NAMALWA (cell line): ENCODE measurements at places on chromosomes 5 and 9.

DNA sequence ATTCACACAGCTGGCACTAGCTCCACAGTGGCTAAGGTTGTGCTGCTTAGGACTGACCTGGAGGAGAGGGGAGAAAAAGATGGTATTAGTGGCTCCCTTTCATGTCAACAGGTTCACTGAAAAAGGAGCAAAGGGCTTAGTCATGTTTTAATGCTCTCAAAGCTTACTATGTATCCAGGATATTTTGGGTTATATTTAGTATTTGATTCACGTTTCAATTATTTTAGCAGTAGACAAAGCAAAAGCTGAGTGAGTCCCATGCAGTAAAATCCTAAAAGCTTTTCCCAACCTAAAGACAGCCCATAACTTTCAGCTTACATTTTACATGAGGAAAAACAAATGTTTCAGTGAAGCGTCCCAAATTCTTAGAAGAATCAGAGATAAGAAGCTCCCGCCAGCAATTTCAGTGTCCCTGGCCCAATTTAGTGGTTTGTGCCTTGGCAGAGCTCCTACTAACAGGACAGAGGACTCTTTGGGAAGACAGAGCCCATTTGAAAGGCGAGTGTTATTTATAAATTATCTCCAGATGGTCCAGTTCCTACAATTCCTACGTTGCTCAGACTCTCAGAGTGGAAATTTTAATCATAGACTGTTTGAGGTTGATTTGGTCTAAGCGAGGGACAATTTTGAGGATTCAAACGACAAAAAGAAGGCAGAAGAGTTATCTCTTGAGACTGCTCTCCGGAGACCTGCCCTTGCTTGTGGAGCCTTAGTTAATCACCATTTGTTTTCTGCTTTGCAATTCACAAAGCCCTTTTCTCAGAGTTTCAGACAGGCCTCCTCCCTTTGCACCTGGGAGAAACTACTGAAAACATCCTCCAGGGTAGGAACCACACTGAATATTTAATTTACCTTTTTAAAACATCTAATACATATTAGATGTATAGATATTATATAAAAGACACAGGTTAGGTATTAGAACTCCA is 225.0 kb upstream of the ANKRD55 start:
- DNase-seq: no peak

GRCh38 chr5:58459146-58460001 is 512 bp downstream of the PLK2 start:
- no peak for DNase-seq

DNA sequence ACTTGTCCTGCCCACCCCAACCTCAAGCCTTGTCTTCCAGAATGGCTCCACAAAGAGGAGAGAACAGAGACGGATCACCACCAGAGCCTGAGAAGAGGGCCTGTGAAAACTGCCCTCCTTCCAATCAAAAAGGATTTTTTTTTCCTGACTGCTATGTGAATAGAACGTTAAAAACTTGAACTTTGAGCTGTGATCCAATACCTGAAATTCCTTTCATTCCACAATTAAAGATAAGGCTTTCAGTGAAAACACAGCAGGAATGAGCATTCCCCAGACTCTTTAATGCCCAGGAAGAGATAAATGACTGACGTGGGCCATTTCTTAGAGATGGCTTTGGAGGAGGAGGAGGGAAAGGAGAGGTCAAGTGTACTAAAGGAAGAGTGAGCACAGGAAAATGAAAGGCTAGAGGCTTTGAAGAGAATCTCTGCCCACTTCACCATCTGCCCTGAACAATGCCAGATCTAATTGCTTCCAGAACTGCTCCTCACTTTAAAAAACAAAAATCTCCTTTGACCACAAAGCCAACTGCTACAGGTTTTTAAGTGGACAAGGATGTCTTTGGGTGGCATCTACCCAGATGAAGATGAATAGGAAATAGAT is 177.9 kb upstream of the MAP3K1 start:
- no peak for DNase-seq

DNA sequence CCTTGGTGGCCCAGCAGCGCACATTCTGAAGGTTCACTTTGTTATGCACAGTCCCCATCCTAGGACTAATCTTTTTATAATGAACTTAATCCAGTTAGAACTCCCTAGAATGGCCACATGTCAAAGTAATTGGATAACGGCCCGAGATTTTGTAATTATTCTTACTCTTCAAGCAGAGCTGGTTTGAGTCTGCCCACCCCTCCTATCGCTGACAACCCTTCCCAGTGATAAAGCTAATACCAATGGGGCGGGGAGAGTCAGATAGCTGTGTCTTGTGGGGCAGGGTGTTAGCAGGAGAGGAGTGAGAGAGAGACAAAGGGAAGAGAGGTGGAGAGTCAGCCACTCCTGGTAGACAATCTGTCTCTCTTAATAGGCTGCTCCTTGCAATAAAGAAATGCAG is 356.9 kb downstream of the SLIT3 start:
- no peak for DNase-seq

- DNase-seq: no peak
These were observed 60.3 kb upstream of the DNAH5 start for GRCh38 chr5:14004598-14005394.

DNA sequence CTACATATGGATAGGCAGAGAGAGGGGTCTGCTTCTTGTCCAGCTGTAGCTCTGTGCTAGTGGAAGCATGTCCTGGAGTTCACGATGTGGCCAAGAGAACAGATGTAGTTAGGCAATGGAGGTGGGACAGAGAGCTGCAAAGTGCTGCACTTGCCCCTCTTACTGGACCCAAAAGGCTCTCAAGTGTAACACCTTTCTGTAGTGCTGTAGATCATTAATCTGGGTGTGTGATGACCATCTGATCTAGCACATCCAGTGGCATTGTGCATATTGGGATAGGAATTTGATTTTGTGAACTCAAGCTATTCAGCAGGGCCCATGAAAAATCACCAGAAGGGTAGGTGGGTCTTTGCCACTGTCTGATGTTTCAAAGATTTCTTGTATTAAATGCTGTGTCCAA is 151.4 kb downstream of the KDM4C start:
- no peak for DNase-seq

DNA sequence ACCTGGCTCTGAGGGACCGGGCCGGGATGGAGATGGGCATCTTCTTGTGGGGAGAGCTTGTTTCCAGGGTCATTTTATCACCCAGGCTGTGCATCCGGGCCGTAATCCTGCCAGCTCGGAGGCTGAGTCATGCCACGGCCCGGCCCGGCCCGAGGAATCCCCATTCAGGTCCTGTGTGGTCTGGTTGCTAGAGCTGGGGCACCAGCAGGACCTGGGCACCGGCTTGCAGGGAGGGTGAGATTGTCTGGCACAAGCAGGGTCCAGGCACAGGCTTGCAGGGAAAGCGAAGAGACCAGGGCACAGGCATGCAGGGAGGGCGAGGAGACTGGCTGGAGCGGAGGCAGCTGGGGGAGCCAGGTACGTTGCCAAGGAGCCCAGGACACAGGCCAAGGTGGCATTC is 106.8 kb downstream of the RXRA start:
- no peak for DNase-seq

DNA sequence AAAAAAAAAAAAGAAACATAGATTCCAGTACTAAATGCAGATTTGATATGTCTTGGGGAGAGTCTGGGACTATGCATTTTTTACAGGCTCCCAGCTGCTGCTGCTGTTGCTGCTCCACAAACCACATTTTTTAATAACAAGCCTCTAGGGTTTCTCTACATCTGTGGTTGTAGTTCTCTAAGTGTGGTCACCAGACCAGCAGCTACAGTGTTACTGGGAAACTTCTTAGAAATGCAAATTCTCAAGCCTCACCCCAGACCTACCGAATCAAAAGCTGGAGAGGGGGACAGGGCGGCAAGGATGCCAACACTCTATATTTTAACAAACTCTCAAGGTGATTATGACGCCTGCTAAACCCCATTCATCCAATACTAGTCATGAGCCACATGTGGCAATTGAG is 293.4 kb upstream of the PTGER4 start:
- DNase-seq: peak; percentile 87

GRCh38 chr9:8366161-8366926 is 566.8 kb upstream of the DMAC1 start:
- DNase-seq: no peak

DNA sequence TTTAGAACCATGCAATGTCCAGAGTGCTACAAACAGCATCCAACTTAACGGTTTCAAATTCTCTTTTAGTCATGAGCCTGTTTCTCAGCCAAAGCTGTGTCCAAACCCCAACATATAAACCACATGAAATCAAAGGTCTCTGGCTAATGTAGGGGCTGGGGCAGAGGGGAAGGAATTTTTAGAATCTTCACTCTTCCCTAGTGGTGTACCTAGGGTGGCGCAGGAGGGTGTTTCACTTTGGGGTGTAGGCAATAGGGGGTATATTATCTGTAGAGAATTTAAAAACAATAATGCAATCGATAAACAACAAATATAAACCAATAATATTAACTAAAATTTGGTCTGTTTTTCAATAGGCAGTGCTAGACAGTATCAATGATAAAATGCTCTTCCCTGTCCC is 132.1 kb upstream of the BRINP1 start:
- DNase-seq: no peak

- DNase-seq: peak; percentile 9
These were observed 478.1 kb upstream of the NMUR2 start for GRCh38 chr5:152883066-152883775.

- DNase-seq: no peak
These were observed 53.1 kb downstream of the NDUFS4 start for GRCh38 chr5:53613536-53613935.

- no peak for DNase-seq
These were observed 5.3 kb downstream of the ADAMTS2 start for GRCh38 chr5:179339996-179340395.

GRCh38 chr5:69136293-69136692 is 30.7 kb upstream of the CCNB1 start:
- peak; percentile 49 for DNase-seq

- DNase-seq: peak; percentile 74
These were observed 26.3 kb downstream of the PTGES start for GRCh38 chr9:129726322-129727160.

DNA sequence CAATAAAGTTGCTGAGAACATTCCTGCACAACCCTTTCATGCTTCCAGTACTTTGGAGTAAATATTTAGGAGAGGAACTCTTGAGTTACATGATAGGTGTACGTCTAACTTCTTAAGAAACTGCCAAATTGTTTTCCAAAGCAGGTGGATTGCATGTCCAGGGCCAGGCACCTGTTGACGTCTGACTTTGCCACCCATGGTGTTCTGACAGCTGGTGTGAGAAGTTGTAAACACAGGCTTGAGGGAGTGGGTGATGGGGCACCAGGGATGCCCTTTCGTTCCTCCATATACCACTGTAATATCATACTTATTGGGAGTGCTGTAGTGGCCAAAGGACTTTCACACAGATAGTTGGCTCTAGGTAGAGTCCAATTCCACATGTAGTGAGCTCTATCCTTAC is 352.1 kb downstream of the GADD45G start:
- no peak for DNase-seq

DNA sequence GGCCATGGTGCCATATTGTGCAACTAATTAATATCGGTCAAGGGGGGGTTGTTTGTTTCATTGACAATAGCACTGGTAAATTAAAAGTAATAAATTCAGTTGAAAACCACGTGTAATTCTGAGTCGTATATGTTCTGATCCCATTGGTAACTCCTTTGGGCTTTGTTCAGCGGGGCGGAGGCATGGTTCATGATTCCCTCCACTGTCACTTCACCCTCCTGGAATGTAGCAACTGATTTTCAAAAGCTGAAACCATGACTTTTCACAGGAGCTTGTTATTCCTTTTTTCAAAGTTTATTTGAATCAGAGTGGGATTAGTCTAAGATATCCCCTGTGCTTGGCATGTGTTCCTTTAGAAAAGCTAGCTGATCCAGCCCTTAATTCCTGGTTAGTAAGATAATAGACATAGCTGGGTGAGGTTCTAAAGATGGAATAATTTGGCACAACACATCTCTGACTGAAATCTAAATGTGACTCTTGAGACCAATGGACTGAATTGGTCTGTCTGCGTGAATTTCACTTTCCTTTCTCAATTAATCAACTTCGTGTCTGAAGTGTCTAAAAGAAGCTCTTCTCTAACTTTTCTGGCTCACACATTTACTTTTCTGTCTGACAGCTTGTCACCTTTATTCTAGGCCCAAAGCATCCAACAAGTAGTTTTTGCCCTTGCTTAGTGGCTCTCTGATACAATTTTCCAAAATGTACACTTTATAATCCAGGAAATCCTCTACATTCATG is 185.7 kb upstream of the VCAN start:
- no peak for DNase-seq

- no peak for DNase-seq
These were observed 203.8 kb downstream of the TSSK1B start for GRCh38 chr5:113230711-113231652.

DNA sequence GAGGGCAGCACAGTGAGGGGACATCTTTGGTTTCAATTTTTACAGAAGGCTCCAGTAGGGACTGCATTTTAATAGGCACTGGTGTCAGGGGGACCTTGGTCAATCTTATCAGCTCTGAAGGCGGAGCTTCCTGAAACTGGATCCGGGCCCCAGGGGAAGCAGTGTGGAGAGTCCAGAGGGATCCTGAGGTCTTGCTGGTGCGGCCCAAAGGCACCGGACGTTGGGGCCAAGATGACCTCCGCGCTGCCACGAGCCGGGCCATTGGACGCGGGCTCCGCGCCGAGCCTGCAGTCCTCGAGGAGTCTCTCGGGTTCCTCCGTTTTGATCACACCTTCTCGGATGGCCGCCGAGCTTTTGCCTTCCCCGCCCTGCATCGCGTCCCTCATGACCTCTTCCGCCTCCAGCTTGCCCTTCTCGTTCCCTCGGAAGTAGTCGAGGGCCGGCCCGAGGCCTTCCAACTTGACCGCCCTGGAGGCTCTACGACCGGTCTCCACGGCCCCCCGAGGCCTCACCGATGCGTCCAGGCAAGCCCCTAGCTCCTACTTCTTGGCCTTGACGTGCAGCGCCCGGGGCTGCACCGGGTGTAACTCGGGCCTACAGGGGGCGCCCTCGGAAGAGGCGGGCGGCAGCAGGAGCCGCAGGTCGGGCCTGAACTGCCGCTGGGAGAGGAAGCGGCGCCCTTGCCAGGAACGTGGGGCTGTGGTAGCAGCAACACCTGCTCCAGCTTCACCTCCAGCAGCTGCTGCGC is 18.8 kb downstream of the C5orf52 start:
- no peak for DNase-seq

DNA sequence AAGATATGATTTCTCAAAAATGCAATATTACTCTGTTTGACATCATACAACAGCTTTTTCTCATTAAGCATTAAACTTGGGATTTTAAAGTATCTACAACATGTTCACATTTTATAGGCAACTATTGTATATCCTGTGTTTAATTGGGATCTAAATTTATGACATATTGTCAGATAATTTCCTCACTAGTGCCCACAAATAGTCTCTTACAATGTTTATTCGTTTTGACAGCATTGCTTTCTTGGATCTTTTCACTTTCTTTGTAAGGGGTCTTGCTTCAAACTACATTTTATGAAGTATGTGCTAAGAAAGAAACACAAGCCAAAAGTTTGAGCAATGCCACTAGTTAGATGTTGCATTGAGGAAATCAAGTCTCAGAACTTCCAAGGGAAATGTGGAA is 285.1 kb downstream of the TMEM167A start:
- DNase-seq: no peak

- peak; percentile 12 for DNase-seq
These were observed 158.7 kb downstream of the NMUR2 start for GRCh38 chr5:152246401-152246800.

- no peak for DNase-seq
These were observed 24.2 kb upstream of the LECT2 start for GRCh38 chr5:135978993-135979392.
